ENCODE measurements at places on chromosomes 5 and 9.

DNA sequence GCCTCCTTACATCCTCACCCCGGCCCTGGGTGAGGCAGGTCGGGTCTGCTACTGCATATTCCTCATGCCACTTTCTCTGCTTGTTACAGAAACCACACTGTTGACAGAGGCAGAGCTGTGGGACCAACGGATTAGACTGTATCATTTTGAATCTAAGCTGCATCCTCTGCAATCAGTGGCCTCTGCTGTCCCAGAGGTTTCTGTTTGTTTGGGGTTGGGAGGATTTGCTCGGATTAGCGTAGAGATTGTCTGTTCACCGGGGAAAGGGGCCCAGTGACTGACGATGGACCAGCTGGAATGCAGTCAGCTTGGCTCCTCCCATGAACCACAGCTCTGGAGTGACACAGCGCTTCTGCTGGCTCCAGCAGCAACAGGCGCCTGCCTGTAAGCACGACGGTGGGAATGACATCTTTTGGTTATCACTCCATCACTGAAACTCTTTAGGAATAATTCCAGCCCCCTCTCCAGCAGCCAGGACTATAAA is 37.3 kb upstream of the ADRA1B start:
- DNase-seq: peak; percentile 93

GRCh38 chr5:106127985-106128384 is 1542.8 kb downstream of the EFNA5 start:
- DNase-seq: no peak

DNA sequence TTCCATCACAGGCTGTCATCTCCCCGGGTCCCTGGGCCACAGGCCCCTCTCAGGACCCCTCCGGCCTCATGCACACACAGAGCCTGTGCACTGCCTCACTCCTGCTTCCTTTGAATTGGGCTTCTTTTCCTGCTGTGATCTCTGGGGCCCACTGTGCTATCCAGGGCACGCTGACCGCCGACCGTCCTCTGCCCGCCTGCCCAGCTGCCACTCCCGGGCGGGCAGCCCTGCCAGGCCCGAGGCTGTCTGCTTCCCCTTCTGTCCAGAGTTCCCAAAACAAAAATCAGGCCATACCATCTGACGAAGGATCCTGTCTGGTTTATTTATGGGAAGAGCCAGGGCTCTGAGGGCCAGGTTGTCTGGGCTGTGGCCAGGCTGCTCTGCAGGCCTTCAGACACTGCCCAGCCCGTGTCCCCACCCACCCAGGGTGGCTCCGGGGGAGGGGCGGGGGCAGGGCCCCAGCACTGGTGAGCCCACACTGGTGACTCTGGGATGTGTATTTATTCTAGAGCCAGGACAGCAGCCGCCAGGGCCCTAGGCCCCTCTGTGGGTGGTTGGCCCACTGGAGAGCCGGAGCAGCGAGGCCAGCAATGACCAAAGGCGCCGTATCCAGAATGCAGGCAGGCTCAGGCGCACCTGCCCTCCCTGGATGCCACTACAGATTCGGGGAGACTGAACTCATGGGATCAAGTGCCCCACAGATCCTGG is 57.0 kb downstream of the ADAMTS2 start:
- no peak for DNase-seq

- DNase-seq: no peak
Measured at GRCh38 chr9:6382681-6383080, 30.3 kb upstream of the UHRF2 start.

GRCh38 chr5:175795959-175796358 is 75.4 kb upstream of the CPLX2 start:
- no peak for DNase-seq

GRCh38 chr9:36778682-36779081 is 206.0 kb downstream of the MELK start:
- DNase-seq: no peak

DNA sequence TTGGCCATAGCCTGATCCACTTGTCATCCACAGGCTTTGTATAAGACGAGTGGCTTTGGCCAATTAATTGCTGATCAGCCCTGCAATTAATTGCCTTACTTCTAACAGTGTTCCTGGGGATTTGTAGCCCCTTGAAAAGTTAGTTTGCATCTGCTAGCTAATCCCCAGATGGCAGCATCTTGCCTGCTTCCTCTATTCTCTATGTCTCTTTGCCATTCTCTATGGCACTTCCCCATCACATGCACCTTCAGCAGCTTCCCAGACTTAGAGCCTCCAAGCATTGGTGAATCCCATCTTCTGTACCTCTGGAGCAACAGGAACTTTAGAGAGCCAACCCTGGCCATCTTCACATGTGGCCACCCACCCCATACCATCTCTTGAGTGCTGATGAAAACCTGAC is 197.0 kb upstream of the DMAC1 start:
- no peak for DNase-seq

DNA sequence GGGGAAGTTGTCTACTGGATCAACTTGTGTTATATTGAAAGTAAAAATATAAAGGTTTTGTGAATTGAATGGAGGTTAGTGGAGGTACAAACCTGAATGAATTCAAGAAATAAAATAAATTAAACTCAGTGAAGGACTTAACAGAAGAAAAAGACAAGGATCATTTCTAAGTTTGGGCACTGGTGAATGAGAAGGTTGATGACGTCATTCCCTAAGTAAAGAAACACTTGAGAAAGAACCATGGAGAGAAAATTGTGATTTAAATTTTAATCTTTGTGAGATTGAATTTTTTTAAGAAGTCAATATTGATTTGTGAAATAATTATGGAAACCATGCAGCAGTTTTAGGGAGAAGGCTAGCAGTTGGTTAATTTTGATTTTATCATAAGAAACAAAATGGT is 900.3 kb upstream of the TYRP1 start:
- DNase-seq: no peak

- DNase-seq: peak; percentile 87
Measured at GRCh38 chr9:128863647-128864046, 18.1 kb downstream of the KYAT1 start.

GRCh38 chr5:157855404-157855994 is 3.4 kb downstream of the CLINT1 start:
- DNase-seq: peak; percentile 65

DNA sequence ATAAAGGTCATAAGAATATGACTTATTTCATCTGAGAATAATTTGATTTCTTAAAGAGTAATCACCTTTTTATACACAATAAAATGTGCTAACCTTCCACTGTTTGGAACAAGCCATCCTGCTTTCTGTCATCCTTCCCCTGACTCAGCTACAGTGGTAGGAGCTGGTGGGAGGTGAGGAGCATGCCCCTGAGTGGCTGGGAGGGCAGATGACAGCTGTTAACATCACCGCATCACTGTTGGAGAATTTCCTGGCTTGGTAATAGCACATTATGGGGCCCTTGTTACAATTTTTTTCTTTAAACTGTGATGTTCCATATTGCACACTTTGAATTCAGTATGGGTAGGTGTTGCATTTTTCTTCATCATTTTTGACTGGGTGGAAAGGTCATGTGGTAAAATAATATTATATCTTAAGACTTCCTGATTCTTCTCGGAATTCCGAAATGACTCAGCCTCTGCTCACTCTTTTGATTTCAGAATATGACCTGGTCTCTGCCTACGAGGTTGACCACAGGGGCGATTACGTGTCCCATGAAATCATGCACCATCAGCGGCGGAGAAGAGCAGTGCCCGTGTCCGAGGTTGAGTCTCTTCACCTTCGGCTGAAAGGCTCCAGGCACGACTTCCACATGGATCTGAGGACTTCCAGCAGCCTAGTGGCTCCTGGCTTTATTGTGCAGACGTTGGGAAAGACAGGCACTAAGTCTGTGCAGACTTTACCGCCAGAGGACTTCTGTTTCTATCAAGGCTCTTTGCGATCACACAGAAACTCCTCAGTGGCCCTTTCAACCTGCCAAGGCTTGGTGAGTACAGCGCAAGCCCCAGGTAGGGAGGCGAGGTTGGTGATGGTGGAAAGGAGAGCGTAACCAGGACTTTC is 5.8 kb downstream of the ADAMTS16 start:
- DNase-seq: no peak

GRCh38 chr9:110101531-110102161 is 106.3 kb downstream of the C9orf152 start:
- DNase-seq: no peak

DNA sequence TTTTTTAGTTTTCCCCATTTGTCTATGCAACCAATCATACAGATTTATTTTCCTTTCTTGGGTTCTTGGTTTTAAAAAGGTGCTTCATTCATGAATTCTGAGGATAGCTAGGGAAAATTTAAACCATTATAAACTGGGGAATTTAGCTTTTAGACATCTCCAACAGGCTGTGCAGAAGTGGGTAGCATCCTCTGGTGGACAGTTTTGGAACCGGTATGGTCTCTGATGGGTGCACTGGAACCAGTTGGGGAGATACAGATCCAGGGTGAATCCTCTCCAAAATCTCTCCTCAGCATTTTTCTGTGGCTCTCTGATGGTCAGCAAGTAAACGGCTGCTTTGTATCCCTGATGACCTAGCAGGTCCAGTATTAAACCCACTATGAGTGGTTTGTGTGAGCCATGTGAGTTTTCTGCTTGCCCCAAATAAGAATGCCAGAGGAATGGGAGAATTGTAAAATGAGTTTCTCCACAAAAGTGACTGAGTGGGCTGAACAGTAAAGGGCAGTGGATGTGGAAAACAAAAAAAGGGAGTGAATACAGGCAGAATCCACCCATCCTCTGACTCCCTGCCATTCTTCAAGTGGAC is 9.1 kb upstream of the DNAJC25 start:
- peak; percentile 60 for DNase-seq

DNA sequence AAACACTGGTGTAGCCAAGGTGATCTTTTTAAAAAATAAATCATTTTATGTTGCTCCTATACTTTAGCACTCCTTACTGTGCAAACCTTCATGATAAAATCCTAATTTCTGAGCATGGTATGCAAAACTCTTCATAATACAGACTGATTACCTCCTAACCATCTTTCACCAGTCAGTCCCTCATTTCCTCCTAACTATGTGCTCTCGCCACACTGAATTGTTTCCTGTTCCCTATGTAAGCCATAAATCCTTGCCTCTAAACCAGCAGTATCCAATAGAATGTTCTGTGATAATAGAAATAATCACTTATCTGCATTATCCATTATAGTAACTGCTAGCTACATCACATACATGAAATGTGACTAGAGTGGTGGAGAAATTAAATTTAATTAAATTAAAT is 10.7 kb downstream of the AP3B1 start:
- DNase-seq: no peak

DNA sequence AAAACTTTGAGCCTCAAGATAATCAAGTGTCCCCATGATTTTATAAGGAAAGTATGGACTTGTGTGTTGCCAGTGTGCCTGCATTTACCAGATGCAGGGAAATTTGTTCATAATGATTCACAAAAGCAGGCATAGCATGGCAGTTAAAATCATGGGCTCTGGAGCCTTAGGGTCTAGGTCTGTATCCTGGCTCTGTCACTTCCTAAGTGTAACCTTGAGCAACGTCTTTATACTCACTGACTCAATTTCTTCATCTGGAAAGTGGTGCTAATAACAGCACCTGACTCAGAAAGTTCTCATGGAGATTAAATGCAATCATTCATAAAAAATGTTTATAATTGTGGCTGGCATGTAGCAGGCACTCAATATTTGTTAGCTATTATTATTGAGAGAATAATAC is 234.9 kb downstream of the SAXO1 start:
- no peak for DNase-seq

GRCh38 chr9:124050955-124051354 is 39.4 kb downstream of the LHX2 start:
- no peak for DNase-seq

GRCh38 chr5:164394686-164395194 is 889.3 kb downstream of the MAT2B start:
- DNase-seq: no peak

DNA sequence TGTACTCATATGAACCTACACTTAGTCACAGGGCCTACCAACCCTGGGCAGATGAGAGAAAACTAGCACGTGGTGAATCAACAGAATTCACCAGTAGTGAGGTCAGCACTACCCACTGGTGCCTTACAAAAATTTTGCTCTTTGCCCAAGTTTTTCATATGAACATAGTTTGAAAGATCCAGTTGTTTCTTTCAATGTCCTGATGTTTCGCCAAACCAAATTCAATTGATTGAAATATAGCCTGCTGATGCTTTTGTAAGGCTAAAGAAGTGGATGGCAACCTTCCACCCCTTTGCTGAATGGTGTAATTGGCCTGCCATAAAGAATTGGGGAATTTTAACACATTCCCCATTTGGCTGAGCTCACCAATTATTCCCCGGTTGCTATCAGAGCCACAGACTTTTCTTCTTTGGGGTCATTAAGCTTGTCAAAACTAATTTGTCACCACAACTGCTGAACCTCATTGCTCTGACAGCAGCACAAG is 339.2 kb downstream of the GLIS3 start:
- peak; percentile 67 for DNase-seq

DNA sequence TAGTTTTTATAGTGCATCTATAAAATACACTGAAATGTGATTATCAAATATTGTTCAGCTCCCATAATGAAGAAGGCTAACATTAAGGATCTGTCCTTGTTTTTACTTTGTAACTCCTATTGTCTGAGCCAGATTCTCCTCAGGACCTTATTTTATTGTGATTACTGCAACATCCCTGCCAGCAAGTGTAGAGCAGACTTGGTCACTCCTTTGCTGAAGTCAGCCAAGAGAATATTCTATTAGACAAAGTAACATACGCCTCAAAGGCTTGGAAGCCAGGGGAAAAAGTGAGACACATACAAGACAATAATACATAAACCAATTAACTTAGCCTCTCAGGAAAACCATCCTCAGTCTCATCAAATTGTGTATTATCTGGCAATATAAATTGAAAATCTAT is 269.6 kb downstream of the ARL15 start:
- DNase-seq: no peak

DNA sequence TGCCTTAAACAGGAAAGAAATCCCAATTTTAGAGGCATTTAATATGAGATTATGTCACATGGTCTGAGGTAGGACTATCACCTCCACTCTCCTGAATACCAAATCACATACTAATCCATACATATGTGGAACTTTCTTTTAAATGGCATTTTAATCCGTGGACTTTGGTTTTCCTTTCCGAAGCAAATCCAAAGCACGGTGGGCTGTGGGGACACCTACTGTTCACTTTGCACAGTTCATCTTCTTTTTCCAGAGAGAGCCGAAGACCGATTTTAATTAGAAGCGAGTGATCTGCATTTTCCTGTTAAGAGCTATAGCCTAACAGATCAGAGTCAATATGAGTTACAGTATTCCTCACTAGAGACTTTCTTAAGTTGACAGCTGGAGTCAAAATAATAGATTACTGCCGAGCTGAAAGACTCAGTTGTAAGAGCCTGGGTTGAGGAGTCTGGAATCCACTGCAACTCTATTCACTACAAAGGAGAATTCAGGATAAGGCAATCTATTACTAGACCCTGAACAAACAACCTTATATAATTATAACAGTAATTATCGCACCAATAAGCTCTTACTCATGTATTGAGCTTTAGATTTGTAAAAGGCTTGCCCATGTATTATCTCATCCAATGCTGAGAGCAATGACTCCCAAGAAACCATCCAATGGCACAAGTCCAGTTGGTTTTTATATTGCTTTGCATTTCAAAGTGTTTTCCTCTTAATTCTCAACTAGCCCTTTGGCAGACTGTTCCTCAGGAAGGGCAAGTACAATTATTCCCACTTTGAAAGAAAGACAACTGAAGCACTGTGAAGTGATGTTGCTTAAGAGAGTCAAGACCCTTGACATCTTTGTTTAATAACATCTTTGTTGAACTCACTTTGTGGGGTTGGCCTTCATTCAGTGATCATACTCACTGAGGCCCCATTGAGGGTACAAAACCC is 144.7 kb downstream of the TRPM6 start:
- peak; percentile 62 for DNase-seq

Data from AG20443 (cell line).